Left forelimb (tissue), 1 donor: ENCODE measurements at places on chromosomes 3 and 15.

GRCh38 chr3:106750092-106750491 lies 627.1 kb upstream of the CCDC54 start:
- no peak for DNase-seq

DNA sequence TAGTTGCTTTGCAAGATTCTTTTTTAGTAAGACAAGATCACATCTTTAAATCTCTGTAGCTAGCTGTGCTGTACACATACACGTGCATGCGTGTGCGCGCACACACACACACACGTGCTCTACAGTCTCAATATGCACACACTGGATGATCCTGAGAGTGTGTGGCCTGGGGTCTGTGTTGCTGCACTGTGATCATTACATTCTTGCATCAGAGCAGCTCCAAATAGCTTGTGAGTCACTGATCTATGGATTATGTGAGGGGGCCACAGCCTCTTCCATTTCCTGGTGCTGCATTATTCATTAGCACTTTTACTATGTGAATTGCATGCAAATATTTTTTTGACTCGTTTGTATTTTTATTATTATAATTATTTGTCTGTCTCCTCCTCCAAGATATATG lies 34.6 kb downstream of the MCTP2 start:
- no peak for DNase-seq

GRCh38 chr3:42491881-42492507 lies 10.4 kb upstream of the VIPR1 start:
- DNase-seq: no peak

GRCh38 chr3:54206874-54207273 lies 84.5 kb downstream of the CACNA2D3 start:
- no peak for DNase-seq

DNA sequence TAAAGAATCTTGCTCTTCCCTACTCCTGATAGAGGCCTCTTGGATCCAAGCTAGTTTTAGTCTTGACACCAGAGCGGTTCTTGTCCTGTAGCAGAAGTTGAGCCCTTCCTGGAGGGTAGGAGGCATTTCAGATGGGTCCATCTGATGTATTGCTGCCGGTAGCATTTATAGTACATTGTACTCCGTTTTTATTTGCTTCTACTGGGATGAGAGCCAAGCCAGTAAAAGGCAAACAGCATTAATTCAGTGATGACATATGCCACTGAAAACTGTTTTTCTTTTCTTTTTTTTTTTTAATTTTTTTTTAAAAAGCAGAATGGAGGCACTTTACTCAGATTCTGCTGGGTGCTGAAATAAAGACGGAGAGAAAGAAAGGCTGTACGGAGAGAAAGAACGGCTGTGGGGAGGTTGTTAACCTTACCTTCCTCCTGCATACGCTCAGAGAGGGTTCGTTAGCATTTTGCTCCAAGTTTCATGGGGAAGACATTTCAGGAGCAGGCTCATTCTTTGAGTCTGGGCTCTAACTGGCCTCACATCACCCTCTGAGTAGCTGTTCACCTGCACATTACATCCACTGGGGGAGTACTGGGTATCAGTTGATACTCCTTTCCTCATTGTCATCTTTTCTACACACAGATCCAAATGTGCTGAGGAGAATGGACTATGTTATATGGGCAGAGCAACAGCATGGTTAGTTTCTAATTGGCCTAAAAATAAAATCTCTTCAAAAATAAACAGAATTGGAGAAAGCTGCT lies 161.5 kb downstream of the FEZF2 start:
- DNase-seq: no peak
